ENCODE measurements at places on chromosomes 3 and 15.

- no peak for DNase-seq
Measured at GRCh38 chr15:63023351-63023945, 19.1 kb upstream of the TPM1 start.

DNA sequence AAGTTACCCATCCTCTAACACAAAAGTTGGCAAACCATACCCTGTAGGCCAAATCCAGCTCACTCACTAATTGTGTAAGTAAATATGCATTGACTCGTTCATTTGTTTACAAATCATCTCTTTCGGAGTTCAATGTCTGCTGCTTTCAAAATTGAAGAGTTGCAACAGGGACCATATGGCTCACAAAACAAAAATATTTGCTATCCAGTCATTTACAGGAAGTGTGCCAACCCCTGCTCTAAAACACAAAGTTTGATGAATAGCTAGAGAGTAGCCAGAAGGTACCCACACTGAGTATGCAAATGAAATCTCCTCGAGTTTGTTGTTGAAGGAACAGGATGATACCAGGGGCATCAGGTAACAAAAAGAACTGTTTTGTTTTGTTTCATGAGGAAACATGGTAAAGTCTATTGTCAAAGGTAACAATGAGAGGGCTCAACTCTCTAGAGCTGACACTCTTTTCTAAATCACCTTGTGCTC, 236.2 kb upstream of the THBS1 start:
- DNase-seq = no peak

- DNase-seq = no peak
Measured at GRCh38 chr3:39962581-39962980, 153.2 kb downstream of the MYRIP start.

DNA sequence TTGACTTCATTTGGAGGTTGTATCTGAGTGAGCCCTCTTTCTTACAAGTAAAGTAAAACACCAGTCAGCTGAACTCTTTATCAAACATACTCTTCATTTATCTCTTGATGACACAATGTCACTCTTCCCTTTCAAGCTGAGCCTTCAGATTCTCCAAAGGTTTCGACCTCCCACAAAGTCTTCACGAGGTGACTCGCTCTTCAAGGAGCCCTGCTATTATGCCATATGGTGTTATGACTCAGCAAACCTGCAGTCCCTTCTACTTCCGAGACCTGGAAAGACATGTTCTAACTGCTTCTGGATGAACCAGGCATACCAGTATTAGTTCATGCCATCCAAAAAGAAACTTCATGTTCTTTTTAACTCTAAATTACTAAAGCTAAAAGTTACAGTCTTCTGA, 23.1 kb downstream of the AADAC start:
- DNase-seq = peak; percentile 27

Data from Panc1 (cell line).